RPMI8226 (cell line): ENCODE measurements at places on chromosomes 12 and 14.

DNA sequence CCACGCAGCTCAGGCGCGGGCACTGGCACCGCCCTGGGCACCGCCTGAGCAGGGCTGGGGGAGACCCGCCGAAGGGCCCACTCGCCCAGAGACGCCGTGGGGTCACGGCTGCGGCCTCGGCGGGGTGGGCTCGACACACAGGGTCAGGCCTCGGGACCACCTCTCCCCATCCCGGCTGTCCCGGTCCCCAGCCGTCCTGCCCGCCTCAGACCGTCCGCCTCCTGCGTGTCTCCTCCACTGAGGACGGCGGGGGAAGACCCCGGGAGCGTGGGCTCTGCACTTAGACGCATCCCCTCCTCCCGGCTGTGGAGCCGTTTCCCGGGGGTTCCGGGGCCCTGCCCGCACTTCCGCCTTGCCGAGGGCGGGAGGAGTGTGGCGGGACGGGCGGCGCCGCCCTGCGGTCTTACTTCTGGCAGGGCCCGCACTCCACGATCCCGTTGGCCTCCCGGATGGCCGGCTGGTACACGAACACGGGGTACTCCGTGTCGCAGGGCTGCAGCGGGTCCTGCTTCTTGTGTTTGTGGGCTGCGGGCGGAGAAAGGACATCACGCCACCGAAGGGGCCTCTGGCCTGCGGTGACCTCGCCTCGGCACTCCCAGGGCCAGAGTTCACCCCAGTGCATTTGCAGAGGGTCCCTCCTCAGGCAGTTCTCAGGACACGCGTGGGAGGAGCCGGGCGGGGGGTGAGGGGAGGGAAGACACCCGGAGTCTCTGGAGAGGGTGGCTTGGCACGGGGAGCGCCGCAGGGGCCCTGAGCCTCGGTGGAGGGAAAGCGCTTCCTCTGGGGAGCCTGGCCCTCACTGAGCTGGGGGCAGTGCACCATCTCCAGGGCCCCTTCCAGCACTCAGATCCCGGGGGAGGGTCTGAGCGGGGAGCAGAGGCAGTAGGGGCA lies 23.1 kb upstream of the LRTM2 start:
- DNase-seq = peak; percentile 42

GRCh38 chr12:52643233-52644077 lies 8.6 kb downstream of the KRT2 start:
- DNase-seq = no peak

GRCh38 chr12:38417101-38417500 lies 100.5 kb downstream of the ALG10B start:
- DNase-seq = no peak

DNA sequence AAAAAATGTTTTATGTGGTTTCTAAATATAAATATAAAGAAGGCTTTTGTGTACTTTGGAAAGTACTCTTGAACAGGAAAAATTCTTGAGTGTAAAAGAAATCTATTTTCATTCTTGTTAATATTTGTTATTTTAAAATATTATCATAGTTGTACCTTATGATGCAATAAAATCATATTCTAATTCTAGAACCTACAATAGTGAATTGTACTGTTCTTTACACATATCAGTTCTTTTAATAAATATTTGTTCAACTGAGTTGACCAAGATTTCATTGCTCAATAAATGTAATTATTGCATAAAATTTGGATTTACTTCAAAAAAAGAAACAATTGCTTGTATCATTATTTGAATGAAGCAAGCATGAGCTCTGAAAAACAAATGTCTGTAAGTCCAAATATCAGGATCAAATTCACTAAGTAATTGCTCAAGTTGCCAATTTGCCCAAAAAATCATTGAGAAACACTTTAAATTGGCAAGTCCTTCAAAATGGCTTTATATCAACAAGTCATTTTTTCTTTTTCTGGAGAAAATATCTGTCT lies 191.6 kb upstream of the SLC16A7 start:
- DNase-seq = no peak

GRCh38 chr14:57692671-57693070 lies 173.2 kb downstream of the SLC35F4 start:
- peak; percentile 20 for DNase-seq

- no peak for DNase-seq
Measured at GRCh38 chr12:128976120-128976738, 123.0 kb downstream of the GLT1D1 start.

DNA sequence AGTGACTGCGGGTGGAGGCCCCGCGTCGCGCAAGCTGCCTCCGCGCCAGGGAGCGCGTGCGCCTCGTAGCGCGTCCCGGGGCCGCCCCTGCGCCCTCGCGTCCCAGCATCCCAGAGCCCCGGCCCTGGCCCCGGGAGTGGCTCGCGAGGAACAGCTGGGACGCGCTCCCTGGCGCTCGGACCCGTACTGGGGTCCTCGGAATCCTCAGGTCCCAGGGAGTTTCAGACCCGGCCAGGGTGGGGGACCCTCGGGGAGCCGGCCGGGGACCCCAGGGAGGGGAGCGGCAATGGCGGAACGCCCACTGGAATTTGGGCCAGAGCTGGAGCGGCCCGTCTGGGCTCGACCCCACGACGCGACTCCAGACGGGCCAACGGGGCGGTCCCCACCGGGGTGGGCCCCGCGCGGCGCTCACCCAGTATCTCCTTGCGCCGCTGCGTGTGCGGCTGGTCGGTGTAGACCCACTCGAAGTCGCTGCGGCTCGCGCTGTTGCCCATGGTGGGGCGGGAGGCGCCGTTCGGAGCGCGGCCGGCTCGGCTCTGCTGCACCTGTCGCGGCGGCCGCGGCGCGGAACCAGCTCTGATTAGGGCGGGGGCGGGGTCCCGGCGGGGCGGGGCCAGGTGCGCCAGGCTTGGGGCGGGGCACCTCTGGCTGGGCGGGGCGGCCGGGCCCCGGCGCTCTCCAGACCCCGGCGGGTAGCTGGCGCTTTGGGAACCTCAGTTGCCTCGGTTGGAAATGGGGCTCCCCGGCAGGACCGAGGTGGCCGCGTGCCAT lies at the start of gene DEGS2:
DEGS2 (minus strand) TSS at position 552 of the 771 bp plus-strand sequence; CDS start at position 494, 58 bp downstream.
- peak; percentile 76 for DNase-seq

DNA sequence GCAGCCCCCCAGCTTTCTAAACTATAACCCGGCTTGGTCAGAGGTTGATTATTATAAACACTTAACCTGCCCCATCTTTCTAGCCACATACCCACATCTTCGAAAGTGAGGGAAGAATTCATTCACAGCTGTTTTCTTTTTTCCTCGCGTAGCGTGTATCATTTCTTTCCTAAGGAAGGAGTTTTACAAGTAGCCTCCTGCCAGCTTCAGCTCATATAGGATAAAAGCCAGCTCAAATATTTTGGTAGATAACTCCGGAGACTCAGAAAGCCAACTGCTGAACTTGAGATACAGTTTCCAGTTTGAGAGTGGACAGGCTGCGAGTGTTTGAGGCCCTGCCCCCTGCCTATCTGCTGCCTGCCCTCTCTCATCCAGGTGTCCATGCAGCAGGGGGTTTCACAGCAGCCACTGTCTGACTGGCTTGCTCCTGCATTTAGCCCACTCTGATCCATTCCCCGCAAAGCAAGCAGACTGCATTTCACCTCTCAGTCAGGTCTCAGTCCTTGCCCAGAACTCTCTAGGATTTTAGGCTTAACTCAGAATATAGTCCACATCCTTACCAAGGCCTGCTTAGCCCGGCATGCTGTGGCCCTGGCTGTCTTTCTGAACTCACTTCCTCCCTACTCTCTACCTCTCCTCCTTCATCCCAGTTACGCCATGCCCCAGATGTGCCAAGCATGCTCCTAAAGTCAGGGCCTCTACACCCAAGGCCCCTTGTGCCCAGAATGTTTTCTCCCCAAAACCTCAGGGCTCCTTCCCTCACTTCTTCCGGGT lies 46.9 kb downstream of the EVL start:
- no peak for DNase-seq

GRCh38 chr14:67722293-67722692 lies 20.6 kb downstream of the RDH12 start:
- DNase-seq = no peak

DNA sequence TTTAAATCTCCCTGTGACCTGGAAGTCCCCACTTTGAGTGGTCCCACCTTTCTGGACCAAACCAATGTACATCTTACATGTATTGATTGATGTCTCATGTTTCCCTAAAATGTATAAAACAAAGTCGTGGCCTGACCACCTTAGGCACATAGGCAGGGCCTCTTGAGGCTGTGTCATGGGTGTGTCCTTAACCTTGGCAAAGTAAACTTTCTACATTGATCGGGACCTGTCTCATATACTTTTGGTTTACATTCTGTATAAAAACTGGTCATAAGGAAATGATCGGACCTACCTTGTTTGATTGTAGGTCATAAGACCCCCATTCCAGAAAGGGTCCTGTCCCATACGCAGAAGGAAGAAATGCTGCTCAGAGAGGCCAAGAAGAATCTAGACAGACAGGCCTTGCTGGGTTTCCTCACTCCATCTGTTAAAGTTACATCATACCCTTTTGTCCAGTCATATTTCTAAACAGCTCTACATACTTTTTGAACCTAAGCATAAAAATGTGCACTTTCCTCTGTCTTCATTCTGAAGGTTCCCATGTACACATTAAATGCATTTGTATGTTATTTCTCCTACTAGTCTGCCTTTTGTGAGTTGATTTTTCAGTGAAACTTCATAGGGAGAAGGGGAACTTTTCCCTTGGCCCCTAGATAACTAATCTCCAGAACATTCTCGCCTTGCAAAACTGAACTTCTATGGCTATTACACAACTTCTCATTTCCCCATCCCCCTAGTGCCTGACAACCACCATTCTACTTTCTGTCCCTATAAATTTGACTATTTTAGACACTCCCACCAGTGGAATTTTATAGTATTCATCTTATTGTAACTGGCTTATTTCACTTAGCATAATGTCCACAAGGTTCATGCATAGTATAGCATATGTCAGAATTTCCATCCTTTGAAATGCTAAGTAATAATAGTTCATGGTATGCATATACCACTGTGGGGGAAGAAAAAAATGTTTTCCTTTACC lies 30.2 kb upstream of the CPM start:
- DNase-seq = no peak

GRCh38 chr14:103304706-103305105 lies 29.3 kb upstream of the EIF5 start:
- no peak for DNase-seq

DNA sequence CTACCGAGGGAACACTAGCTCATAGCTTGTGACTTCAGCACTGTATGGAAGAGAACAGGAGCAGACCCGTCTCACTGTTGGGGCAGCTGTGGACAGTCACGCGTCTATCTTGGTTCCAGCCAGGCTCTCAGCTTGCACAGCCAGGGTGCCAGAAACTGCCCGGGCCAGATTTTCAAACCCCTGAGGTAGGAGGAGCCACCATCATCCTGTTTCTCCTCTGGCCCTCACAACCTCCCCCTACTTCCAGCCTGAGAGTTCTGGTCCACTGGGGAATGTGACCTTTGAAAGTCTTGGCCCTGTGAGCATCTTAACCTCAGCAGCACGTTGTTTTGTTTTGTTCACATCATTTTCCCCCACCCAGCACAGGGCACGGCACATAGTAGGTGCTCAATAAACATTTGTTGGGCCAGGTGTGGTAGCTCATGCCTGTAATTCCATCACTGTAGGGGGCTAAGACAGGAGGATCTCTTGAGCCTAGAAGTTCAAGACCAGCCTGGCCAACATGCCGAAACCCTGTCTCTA lies 50.4 kb downstream of the PSMA6 start:
- no peak for DNase-seq

- no peak for DNase-seq
Measured at GRCh38 chr14:63685401-63685800, 42.5 kb downstream of the SGPP1 start.

DNA sequence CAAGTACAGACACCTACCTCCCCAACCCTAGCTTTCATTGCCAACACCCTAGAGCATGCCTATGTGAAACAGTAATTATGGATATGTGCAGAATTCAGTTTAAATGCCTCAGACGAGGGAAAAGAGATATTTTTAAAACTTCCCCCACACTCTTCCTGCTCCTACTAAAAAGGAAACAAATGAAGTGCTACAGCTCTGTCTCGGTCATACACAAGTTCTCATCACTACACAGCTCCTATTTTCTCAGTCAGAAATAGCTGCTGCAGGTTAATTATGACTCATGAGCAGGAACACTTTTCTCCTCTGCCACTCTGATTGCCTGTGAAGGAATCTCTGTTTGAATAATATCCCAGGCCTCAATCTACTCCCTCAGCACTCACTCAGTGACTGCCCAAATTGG lies 703.6 kb upstream of the FLRT2 start:
- no peak for DNase-seq

DNA sequence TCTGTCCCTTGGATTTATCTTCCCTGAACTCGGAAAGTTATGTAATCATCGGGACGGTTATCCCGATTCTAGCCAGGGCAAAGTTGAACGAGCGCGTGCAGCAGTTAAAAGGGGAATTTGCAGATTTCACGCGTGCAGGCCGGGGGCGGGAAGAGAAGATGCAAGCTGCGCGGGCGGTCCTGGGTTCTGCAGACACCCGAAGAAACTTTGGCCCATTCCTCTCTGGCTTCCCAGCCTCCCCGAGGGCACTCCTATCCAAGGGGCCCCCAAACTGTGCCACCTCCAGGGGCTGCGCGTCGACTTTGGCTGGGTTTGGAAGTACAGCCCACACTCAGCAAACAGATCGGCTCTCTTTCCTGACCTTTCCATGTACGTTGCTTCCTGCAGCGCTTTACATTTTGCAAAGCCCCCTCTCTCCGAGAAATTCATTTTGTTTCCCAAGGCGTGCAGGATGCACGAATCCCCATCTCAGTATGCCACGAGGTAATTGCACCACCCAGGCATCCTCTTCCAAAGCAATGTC lies 941 bp upstream of the PPP1CC start:
- DNase-seq = no peak

DNA sequence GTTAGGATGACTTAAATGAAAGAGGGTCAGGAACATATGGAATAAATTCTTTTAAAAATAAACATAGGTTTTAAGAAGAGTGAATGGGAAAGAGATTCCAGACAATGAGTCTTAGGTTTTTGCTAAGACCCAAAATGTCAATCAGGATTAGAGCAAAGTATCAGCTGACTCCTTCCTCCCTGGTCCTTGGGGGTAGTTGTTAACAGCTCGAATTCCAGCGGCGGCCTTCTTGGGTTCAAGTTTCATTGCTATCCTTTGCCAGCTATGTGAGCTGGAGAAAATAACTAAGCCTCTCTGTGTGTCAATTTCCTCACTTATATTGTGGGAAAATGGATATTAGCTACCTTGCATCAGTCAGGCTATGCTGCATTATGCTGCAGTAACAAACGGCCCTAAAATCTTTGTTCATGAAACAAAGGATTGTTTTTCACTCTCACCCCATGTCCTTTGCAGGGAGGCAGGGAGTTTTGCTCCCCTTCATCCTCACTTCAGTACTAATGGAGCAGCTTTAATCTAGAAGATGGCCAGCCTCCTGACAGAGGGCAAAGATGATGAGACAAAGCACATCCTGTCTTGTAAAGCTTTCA lies 83.8 kb upstream of the RFLNA start:
- no peak for DNase-seq

- DNase-seq = no peak
Measured at GRCh38 chr12:29578070-29578469, 80.6 kb upstream of the OVCH1 start.
